Panc1 (cell line): ENCODE measurements at places on chromosomes 2 and 18.

DNA sequence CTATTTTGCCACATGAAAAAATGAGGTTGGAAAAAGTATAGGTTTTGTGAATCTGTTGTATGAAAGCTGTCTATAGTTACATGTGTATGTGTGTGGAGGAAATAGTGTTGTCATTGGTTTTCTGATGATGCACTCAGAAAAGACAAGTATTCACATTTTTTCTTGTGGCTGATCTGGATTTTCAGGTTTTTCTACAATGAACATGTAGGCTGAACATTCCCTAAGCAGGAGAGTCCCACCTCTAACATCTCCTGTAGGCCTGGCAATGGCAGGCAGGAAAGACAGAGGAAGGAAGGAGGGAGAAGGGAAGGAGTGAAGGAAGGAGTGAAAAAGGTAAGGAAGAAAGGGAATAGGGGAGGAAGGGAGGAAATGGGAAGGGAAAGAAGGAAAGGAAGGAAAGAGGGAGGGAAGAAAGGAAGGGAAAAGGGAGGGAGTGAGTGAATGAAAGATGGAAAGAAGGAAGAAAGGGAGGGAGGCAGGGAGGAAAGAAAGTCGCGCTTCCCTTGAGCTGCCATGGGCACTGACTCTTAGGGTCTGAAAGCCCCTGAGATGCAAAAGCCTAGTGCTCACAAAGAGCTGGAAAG, 495 bp upstream of the IL36RN start:
- DNase-seq: no peak

GRCh38 chr2:102283996-102284395, 27.4 kb upstream of the IL1RL1 start:
- DNase-seq: no peak

DNA sequence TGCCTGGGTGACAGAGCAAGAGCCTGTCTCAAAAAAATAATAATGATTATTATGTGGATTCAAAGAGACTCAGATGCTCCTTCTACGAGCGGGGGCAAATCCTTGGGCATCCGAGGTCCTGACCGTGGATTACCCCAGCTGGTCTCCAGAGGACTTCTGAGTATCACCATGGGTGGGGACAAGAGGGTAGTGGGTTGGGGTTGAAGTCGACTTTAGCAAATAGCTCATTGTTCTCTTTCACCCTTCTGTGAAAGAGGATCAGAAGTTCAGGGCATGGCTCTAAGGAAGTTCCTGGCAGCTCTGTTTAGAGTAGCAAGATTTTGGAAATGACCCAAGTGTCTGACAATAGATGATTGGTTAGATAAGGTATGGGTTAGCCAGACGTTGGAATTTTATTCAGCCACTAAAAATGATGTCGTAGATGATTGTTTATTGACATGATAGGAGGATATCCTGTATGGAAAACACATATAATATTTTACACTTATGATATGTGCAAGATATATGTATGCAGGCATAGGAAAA, 59.0 kb upstream of the SPRED2 start:
- no peak for DNase-seq

DNA sequence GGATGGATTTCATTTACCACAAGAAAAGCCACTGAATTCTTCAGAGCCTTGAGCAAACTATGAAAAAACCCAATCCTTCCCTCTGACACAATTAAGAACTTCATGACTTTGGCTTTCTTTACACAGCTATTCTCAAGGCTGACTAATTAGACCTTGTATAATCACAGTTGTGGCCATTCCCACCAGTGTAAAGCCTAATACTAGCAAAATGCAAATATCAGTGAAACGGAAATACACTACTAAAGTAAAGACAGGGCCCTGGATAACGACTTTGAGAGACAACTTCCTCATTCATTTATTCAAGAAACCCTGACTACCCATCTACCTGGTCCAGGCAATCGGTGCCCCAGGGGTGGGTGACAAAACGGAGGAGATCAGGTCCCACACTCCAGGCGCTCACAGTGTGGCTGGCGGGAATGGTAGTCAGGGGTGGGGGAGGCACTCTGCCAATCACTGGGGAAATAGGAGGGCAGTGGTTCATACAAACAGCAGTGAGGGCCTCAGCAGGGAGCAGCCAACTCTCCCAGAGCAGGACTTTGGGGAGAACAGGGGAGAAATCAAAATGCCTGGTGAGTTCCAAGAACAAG, 28.1 kb downstream of the TMEM163 start:
- no peak for DNase-seq

GRCh38 chr2:194116861-194117260, 1540.2 kb upstream of the SLC39A10 start:
- no peak for DNase-seq

- no peak for DNase-seq
Observed at GRCh38 chr2:26628561-26629345, 12.4 kb downstream of the CIB4 start.

- no peak for DNase-seq
Observed at GRCh38 chr2:46377666-46378560, 80.7 kb downstream of the EPAS1 start.

DNA sequence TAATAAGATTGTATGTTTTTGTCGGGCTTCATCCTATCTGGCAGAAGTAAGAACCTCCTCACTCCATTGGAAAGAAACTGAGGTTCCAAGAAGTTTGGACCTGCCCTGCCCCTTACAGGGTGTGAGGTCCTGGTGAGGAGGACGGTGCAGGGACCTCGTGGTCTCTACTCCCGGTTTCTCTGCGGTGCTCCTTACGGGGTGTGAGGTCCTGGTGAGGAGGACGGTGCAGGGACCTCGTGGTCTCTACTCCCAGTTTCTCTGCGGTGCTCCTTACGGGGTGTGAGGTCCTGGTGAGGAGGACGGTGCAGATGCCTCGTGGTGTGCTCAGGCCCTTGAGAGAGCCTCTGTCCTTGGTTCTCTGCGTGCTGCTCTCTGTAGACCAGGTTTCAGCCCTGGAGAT, 5.2 kb downstream of the CTDP1 start:
- DNase-seq: no peak

DNA sequence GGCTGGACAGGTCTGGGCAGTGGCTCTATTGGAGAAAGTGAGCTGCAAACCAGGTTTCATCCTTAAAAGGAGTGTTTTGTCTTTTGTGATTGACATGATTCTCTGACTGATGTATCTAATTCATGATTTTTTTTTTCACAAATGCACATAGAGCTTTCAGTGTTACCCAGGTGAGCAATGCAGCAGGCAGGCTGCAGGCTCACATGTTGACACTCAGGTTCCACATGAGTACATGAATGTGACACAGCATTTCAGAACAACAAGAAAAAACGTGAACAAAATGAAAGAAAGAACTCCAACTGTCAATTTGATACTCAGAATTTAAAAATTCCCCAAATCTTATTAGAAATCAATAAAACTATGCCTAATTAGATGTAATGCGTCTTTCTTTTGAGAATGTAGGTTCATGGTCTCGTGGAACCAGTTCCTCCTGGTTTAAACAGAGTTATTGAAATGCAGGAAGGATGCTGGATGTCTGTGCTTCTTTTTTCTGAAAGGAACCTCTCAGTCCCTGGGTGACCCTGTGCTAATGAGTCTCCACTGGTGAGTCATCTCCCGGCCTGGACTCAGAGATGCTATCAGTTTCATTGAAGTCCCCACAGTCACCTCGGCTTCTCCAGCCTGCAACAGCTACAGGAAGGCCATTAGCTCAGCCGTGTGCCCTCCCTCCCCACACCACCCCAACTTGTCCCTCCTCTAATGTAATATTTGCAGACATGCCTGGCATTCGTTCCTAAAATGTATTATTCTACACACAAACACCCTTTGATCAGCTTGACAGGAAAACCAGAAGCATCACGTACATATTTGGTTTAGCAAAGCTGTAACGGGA, 430.4 kb downstream of the LPIN1 start:
- DNase-seq: peak; percentile 48

DNA sequence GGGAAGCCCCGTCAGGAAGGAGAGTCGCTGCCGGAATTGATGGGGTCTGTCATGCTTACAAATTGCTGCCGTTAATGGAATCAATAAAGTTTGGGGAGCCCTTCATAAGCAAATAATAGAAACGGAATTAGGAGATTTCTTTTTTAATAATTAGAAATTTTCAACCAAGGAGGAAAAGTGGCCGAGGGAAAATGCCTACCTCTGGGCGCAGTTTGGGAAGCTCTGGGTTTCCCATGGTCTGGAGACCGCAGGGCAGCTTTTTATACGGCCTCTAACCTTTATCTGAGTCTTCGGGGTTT, 1.3 kb downstream of the EVX2 start:
- DNase-seq: no peak

GRCh38 chr18:75267643-75268363, 57.2 kb downstream of the TSHZ1 start:
- DNase-seq: no peak

DNA sequence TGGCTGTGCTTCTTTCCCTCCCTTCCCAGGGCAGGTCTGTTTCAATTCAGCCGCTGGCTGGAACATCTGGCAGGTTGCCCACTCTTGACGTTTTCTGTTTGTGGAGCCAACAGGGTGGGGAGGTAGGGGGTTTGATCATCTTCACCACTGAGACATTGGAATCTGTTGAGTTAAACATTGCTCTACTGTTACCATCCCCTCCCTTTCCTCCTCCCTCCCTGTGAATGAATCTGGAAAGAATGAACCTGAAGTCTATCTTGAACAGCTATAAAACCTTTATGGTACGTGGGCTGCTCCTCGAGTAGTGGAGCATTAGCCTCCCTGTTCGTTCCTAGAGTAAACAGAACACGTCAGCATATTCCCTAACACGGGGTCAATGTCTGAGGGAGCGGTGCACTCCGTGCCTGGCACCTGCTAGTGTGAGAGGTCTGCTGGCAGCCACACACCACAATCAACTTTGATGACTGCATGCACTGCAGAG, 249.9 kb upstream of the RBBP8 start:
- DNase-seq: no peak

DNA sequence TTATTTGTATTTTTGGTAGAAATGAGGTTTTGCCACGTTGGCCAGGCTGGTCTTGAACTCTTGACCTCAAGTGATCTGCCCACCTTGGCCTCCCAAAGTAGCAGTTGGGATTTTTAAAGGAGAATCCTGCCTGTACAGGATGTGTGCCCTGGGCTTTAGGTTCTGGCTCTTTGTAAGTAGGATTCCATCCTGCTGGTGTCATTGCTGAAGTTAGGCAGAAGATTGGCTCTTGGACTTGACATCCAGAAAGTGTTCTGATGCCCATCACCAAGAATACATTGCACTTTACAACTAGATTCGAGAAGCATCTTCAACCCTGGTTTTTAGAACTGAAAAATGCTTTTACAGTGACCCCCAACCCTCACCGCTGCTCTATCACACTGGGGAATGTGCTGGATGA, 4.4 kb upstream of the TWIST2 start:
- DNase-seq: no peak

DNA sequence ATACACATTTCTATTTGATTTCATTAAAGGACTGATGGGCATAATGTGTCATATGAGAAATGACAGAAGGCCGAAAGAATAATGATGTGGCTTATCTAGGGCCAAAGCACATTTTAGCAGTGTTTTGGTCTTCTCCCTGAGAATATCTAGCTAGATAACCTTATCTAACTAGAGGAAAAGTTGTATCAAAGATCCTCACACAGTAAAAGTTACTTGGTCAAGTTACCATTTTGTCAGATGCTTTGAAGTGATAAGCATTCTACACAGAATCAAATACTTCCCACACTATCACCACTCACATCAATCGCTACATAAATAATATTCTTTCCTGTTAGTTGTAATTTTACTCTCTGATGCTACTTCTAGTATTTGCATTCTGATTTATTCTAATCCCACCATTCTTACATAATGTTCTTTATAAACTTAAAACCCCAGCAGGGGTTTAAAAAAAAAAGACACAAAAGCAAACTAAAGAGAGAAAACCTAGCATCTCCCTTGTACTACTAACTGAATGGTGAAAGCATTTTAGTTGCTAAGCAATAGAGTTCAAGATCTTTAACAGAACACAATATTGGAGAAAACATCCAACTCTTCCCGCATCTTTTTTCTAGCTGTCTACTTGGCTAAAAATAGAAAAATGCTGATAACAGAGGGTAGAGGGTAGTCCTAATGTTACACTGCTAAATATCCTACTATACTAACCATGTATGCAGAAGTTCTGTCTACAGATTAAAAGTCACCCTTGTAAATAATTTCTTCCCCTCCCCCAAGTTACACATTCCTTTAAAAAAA, 8.0 kb downstream of the XPO1 start:
- DNase-seq: no peak

GRCh38 chr2:55419233-55419678, 400 bp downstream of the CCDC88A start:
- DNase-seq: no peak

DNA sequence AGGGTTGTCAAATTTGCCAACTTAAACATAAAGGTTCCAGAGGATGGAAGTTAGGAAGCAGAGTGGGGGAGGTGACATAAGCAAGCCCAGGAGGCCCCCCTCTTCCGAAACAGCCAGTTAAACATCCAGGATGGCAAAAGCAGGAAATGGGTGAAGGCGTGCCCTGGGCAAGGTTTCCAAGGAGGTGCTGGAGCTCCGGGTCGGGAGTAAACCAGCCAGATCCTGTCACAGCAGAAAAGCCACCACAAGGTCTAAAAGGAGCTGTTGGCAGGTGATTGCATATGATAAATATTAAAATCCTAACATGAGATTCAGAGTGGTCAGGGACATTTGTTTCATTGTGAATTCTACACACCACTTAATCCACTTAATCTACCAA, 572.2 kb upstream of the SALL3 start:
- DNase-seq: no peak

DNA sequence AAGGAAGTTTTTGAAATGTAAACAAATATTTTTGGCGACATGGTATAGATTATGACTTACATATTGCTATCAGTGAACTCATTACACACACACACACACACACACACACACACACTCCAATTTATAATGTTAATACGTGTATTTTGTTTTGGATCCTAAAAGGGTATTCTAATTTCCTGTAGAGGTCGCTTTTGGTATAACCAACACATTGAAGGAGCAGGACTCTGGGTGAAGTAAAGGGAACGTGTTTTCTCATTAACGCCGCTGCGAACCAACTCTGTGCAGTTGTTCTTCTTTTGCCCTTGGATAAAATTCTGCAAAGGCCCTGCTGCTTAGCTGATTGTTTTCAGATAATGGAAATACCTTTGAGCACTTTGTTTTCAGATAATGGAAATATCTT, 190.4 kb downstream of the PMAIP1 start:
- DNase-seq: no peak

DNA sequence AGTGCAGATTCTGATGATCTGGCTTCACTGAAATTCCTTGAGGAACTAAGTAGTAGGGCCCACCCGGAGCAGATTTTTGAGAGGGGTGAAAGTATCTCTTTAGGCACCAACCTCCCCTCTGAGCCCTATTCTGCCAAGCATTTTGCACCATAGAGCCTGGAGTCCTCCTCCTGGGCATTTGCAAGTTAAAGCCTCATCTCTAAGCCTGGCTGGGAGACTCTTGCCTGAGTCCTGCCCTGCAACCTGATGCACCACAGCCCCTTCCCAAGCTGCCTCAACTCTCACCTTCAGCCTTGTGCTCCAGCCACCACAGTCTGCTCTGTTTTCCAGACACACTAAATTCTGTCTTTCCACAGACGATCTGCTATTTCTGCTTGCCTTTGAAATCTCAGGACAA, 79.6 kb upstream of the PKDCC start:
- DNase-seq: no peak

- DNase-seq: no peak
Observed at GRCh38 chr18:58188996-58189395, 145.0 kb downstream of the NEDD4L start.
